HS-27A (cell line): ENCODE measurements at places on chromosomes 3 and 15.

DNA sequence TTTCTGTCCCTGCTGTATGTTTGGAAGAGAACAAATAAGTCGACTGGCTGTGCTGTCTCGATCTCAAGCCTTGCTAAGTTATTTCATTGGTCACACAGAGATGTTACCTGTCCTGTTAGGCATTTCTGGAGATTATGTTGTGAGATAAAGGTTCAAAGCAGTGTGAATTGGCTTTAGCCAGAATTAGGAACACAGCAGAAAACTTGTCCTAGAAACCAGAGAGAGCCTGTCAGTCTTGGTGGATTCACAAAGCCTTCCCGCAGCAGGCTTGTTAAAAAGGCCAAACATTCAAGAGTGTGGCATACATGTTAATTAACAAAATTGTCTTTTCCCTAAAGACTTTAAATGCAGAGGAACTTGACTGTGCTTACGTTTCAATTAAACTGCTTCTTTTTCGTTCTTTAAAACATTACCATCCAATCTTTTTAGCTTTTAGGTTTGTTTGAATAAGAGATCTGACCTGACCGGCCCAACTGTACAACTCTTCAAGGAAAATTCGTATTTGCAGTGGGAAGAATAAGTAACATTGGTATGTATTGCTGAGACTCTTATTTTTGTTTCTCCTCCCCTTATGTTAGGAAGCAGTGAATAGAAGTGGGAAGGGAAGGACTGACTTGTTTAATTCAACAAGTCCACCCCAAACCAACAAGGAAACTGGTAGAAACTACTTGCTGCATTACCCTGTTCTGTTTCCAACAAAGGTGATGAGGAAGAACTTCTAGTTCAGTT lies 25.2 kb downstream of the ABHD2 start:
- no peak for DNase-seq

DNA sequence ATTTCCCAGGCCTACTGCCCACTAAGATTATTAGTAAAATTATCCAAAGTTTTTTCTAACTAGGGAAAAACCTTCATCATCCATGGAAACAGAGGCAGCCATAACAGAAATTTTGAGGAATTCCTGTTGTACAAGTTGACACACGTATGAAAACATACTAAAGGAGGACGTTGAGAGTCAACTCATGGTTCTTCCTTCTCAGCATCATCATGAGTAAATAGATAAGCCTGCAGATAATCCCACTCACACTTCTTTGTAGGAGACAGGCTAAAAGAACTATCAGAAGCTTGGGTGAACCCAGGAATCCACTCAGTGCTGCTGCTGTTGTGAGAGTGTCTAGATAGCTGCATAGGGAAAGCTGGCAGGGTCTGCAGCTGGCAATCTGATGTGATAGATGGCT lies 694.8 kb upstream of the NR2F2 start:
- no peak for DNase-seq

GRCh38 chr3:71579326-71579934 lies 4.1 kb downstream of the FOXP1 start:
- DNase-seq: no peak

DNA sequence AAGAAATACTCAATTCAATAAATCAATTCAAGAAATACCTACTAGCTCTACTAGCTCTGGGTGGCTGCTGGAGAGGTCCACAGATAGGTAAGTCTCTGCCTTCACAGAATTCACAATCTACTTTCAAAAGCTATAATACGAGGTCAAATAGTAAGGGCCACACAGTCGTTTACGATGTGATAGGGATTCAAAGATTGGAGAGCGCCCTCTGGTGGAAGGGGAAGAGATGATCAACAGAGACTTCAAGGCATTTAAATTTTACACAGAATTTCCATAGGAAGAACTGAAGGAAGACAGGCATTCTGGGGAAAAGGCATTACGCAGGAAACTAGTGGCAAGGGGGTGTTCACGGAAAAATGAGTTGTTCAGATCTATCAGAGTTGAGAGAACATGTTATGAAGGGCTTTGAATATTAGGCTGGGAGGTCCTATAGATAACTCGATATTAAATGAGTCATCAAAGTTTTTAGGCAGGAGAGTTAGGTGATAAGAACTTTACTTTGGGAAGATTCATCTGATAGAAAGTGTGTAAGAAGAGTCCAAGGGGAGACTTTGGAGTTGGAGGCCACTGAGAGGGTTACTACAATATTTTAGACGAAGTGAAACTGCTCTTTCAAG lies 128.8 kb downstream of the FRMD5 start:
- peak; percentile 66 for DNase-seq

- DNase-seq: no peak
These were observed 15.8 kb upstream of the CYP11A1 start for GRCh38 chr15:74383286-74383685.

DNA sequence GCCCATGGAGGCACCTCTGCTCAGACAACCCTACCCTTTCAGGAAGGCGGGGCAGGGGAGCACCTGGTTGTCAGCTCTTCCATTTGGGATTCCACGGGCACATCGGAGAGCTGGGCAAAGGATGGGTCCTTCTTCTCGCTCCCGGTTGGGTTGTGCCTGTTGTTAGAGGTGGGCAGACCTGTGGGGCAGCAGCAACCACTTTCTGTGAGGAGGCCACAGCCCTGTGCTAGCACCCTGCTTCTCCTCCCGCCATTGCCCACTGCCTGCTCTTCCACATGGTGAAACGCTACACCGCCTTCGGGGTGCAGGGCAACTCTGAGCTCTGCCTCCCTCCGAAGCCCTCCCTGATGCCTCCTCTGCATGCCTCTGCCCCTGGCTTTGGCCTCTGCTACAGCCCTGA lies 7.0 kb upstream of the HHATL start:
- DNase-seq: no peak

- no peak for DNase-seq
These were observed 68.0 kb upstream of the PTPRG start for GRCh38 chr3:61493339-61493738.

- no peak for DNase-seq
These were observed 21.8 kb downstream of the SPG11 start for GRCh38 chr15:44641651-44642050.

- DNase-seq: peak; percentile 35
These were observed 37.6 kb downstream of the OSTN start for GRCh38 chr3:191236646-191237045.

DNA sequence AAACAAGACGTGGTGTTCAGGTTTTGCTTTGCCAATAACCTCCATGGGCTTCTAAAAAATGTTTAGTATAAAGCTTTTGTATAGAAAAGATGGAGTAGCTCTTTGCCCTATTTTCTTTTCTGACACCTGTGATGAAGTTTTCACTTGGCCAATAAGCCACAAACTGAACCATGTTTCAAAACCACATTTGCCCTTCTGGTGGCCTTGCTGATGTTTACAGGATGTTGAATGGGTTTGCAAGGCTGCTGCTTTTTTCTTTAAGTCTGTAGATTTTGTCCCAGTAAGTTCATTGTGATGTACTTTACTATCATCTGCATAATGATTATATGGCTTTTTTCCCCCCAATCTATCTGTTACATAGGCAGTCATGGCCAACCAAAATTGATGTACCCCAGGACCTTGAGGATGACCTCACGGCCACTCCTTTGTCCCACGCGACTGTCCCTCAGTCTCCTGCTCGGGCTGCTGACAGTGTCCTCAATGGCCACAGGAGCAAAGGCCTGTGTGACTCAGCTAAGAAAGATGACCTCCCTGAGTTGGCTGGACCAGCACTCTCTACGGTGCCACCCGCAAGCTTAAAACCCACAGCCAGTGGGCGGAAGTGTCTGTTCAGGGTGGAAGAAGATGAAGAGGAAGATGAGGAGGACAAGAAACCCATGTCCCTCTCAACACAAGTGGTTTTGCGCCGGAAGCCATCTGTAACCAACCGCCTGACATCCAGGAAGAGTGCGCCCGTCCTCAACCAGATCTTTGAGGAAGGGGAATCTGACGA lies 60.8 kb downstream of the SNRK start:
- no peak for DNase-seq

DNA sequence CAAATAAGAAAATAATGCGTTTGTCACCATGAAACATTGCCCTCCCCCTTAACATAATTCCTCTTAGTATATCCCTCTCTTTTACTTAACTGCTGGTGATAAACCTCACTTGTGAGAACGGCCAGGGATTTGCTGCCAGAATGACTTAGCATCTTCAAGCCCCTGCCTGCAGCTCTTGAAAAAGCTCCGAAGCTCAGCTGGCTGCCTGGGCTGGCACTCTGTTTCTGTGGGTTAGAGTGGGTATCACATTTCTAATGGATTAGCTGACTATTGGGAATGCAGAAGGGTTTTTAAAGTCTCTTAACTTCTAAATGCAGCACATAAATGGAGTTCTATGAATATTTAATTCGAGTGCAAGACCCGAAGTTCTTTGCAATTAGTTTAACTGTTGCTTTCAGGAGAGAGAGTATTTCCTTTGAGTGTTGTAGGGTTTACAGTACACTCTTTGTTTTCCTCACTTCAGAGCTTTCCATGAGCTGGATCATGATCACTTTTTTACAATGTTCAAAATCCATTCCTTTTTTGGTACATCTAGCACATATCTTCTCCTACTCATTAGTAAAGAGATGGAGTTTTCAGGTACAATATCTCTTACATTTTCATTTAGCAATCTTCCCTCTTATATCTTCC lies 124.7 kb upstream of the RBMS3 start:
- no peak for DNase-seq

DNA sequence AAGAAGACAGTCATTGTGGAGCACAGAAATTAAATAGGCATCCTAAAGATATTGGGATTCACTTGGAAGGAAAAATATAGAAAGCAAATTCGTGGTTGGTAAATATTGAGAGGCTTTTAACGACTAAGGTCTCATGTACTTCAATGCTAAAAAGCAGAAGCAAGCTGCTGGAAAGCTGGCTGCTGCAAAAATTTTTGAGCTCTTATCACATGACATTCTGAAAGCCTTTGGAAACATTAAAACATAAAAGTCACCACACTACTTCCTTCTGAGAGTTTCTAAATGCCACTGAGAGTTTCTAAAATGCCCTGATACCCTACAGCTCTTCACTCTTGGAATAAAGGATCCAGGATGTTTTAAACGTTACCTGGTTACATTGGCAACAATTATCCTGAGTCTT lies 39.0 kb upstream of the CBLB start:
- DNase-seq: no peak

DNA sequence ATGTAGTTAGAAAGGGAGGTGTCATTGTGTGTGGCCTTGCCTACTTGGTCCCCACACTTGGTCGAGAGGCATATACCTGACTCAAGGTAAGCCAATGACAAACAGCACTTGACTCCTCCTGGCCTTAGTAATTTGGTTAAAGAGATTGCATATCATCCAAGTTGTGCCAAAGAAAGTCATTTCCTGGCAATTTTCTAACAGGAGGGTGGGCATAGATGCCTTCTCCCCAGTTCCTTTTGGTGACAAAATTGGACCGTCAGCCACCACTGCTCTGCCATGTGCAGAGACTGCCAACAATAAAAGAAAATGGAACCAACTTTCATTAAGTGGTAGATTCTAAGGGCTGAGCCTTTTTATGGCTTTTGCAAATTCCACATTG lies 7.9 kb upstream of the LEKR1 start:
- DNase-seq: no peak

DNA sequence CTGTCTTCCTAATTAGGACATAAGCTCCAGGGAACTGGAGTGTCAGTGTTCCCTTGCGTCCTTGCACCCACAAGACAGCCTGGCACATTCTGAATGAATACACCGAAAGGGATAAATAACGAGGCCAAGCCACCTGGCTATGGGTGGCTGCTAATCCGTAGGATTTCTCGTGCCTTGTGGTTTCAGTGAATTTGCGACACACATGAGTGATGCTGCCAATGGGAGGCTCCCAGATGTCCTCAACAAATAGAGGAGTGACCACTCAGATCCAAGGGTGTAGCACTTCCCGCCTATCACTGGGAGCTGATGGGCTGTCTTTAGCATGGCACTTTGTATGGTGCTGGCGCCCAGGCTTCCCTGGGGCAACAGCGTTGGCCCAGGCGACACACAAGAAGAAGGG lies 43.4 kb downstream of the APBA2 start:
- no peak for DNase-seq

GRCh38 chr3:107824822-107825371 lies 265.9 kb downstream of the CD47 start:
- no peak for DNase-seq

DNA sequence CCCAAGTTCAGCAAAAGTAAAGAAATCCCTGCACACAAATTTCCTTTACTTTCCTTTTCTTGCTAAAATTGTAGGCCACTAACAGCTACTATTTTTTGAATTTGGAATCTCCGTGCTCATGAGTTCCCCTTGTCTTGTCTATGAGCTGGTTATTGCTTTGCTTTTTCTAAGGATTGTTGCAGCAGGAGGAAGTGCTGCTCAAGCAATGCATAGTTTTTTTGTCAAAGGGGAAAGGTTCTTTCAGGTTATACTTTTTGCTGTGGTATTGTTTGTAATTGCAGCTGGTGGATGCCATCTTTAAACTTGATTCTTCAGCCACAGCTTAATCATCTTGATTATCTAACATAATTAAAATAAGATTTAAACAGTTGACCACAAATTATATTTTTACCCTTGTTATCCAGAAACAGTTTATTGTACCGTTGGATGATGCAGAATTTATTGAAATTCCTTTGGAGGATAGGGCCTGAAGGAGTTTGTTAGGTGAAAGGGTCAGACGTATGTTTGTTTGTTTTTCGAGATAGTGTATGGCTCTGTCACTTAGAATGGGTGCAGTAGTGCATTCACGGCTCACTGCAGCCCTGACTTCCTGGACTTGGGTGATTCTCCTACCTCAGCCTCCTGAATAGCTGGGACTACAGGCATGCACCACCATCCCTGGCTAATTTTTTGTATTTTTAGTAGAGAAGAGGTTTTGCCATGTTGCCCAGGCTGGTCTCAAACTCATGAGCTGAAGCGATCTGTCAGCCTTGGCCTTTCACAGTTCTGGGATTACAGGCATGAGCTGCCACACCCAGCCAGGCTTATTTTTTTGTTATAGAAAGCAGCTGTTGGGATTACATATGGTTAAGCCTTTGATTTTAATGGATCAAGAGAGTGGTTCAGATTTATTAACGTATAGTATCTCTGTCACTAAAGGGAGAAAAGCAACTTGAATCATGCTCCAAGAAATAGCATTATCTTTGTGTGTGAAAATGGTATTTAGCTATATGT lies 11.7 kb downstream of the MGA start:
- no peak for DNase-seq

DNA sequence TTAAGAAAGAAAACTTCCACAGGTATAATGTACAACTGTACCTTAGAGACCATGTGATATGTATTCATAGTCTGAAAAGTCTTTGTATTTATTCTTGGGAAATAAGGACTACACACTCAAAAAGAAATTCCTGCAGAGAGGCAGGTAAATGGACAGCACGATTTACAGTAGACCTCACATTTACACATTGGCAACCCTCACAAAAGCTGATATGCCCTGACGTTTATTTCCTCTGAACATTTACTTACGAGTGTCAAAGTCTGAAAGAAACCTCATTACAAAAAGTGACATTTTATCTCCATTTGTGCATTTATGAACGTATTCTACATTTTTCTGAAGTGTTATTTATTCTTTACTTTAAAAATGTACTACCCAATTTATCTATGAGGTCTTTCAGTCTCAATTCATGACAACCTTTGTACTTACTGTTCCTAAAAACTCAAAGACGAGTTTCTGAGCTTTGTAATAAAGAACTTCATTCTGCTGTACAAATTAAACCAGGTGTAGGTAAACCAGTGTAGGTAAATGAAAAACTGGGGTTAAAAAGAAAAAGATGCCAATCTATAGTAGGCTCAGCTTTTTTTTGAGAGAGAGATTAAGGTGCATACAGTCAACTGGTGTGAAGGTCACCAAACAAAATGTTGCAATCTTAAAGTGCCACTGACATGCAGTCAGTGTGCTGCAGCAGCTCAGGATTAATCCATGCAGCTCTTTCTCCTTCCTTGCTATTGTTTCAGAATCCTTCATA lies 44.3 kb downstream of the THRB start:
- DNase-seq: no peak
